ENCODE measurements at places on chromosomes 11 and 22.

GRCh38 chr22:37816543-37817180 lies 6.5 kb upstream of the GALR3 start:
- DNase-seq, result no peak

- DNase-seq, result no peak
Observed at GRCh38 chr11:44942029-44942955, 8.4 kb downstream of the TP53I11 start.

DNA sequence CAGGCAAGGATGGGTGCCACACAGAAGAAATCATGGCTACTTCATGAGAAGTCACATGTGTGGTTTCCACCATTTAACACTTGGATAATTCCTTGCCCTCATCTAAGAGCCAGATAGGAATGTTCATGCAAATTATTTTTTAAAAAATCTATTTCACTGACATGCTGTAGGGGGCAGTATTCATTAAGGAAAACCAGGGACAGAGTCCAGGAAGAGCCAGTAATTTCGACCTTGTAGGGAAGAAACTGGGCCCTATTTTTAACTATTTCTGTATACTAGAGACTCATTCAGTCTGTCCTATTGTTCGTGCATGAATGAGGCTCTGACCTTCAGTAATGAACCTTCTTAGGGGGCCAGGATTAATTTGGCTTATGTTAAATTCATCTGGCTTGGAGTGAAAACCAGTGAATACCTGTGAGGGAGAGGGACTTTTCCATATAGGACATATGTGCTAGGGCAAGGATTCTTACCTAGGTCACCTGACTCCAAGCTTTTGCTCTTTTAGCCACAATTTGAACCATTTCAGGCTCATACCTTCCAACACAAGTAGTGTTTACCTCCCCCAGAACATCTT lies 192.7 kb downstream of the NAV2 start:
- no peak for DNase-seq

DNA sequence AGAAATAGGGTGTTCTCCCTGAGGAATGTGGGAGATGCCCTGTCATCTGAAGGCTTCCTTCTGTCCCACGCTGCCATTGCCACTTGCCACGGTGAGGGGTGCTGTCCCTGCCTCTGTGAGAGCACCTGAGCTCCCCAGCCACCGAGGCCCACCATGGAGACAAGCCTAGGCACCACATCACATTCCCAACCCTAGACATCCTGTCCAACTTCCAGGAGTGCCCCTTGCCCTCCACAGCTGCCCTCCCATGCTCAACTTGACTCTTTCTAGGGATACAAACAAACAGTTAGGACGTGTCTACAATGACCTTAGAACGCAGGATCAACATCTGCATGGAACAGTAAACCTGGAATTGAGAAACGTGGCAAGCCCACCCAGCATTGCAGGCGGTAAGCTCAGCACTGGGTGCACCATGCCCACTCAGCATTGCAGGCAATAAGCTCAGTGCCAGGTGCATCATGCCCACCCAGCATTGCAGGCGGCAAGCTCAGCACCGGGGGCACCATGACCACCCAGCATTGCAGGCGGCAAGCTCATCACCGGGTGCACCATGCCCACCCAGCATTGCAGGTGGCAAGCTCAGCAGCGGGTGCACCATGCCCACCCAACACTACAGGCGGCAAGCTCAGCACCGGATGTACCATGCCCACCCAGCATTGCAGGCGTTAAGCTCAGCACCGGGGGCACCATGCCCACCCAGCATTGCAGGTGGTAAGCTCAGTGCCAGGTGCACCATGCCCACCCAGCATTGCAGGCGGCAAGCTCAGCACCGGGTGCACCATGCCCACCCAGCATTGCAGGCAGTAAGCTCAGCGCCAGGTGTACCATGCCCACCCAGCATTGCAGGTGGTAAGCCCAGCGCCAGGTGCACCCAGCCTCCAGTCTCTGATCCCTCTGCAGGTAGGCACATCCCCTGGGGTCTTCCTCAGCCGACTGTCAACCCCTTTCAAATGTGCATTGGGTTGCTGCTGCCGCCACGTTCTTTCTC lies 1463.9 kb downstream of the TBC1D22A start:
- no peak for DNase-seq

DNA sequence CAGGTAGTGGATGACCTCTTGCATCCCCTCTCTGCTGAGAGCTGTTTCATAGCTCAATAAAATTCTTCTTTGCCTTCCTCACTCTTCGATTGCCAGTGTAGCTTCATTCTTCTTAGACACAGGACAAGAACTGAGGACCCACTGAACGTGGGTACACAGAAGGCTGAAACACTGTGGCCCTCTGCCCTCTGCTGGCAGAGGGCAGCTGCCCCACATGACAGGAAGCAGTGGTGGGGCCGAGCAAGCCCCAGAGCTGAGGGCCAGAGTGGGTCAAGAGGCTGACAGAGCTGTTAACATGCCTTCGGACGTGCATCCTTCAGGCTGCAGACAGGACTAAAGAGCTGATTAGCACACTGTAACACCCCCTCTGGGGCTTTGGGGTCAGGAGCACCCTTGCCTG lies 15.6 kb downstream of the SMC1B start:
- DNase-seq, result no peak
